ENCODE measurements at places on chromosomes 13 and 19.

DNA sequence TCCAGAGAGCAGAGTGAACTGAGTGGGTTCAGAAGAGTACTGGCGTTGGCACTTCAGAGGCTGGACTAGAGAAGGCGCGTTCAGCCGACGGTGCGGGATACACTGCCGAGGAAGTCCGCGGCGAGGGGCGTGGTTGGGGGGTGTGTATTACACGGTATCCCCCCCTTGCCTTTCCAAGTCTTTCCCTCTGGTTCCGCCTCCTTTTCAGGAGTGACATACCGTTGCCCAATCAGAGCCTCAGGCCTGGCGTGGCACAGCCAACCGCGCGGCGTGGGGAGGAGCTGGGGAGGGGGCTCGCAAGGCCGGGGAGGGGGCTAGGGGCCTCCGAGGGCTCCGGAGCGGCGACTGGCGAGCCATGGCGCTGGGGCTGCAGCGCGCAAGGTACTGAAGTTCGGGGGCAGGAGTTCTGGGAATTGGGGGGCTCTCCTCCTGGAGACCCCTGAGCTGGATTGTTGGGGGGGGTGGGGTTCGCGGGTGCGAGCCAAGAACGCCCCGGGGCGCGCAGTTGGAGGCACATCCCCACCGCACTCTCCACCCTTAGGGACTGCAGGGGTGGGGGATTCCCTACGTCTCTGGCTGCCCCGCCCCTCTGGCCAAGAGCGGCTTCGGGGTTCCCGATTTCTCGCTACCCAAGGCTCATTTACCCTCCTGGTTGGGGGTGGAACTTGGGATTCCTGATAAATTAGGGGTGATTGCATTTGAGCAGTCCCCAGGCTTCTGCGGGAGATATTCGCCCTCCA is at the start of gene HIF3A:
Gene HIF3A (plus strand): TSS at position 321 of the 740 bp plus-strand sequence. CDS start 35 bp downstream, at position 356.
- DNase-seq = no peak

- peak; percentile 73 for DNase-seq
These were observed 1.4 kb downstream of the ANKRD10 start for GRCh38 chr13:110913322-110914080.

DNA sequence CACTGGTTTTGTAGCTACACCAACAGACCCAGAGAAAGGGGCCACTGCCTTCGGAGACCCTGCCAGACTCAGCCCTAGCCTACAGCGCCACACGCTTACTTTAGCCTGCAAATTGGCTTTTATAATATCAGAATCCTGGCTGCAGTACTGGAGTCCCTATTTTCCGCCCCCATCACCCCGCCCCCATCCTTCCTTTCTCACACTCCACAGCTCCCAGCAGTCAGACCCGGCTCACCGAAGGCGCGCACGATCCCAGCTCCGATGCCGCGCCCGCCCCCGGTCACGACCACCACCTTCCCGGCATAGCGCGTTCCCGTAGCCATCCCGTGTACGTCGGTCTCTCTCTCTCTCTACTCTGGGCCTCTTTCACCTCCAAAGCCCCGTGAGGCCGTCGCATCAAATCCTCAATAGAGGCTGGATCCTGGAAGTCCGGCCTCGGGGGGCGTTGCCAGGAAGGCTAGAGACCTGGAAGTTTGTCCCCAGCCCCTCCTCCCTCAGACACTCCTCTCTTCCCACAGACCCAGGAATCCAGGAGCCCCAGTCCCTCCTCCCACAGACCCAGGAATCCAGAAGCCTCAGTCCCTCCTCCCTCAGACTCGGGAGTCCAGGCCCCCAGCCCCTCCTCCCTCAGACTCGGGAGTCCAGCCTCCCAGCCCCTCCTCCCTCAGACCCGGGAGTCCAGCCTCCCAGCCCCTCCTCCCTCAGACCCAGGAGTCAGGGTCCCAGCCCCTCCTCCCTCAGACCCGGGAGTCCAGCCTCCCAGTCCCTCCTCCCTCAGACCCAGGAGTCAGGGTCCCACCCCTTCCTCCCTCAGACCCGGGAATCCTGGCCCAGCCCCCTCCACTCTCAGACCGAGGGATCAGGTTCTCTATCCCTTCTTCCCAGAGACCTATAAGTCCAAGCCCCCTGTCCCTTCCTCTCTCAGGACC is at the start of gene HSD17B14:
Gene HSD17B14 (minus strand): TSS at position 403 of the 929 bp plus-strand sequence. CDS start 80 bp downstream, at position 323.
- DNase-seq = no peak

- no peak for DNase-seq
These were observed 630.9 kb upstream of the PCDH20 start for GRCh38 chr13:62046512-62046911.

DNA sequence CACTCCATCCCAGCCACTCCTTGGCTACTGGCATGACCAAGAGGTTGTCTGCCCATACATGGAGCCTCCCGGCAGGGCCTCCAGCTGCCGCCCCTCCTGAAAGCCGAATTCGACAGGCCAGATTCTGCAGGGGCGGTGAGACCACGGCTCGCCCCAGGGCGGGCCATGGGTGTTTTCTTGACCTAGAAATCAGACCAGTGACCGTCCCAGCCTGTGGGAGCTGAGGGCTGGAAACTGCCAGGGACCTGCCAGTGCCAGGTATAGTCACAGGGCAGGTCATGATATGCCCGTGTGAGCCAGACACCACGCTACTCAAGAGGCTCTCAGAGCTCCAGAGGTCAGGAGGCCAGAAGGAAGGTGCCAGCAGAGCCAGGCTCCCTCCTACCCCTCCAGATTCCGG is 16.8 kb downstream of the DAPK3 start:
- no peak for DNase-seq

- DNase-seq = no peak
These were observed 17.1 kb downstream of the CLN5 start for GRCh38 chr13:77009011-77009410.

DNA sequence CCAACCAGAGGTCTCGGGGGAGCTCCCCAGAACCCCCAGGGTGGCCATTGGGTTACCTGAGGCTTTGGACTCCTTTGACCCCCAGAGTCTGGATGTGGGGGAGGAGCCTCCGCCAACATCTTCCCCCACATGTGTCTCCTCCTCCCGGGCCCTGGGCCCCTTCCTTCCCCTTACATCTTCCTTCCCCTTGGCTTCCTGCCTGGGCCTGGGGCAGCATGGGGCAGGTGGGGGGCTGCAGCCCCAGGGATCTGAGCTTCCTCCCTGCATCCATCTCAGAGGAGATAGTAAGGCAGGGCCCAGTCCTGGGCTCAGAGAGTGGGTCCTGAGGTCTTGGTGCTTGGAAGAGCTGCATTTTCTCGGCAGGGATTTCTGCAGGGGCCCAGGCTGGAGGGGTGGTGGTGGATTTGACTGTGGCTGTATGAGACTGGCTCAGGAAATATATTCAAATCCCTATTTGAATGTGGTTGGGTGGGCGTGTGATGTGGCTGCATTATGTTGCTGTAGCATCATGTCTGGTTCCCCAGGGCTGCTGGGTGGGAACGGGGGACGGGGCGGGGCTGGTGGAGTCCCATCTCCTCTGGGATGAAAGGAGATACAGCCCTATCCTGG is 919 bp downstream of the VAV1 start:
- peak; percentile 86 for DNase-seq

DNA sequence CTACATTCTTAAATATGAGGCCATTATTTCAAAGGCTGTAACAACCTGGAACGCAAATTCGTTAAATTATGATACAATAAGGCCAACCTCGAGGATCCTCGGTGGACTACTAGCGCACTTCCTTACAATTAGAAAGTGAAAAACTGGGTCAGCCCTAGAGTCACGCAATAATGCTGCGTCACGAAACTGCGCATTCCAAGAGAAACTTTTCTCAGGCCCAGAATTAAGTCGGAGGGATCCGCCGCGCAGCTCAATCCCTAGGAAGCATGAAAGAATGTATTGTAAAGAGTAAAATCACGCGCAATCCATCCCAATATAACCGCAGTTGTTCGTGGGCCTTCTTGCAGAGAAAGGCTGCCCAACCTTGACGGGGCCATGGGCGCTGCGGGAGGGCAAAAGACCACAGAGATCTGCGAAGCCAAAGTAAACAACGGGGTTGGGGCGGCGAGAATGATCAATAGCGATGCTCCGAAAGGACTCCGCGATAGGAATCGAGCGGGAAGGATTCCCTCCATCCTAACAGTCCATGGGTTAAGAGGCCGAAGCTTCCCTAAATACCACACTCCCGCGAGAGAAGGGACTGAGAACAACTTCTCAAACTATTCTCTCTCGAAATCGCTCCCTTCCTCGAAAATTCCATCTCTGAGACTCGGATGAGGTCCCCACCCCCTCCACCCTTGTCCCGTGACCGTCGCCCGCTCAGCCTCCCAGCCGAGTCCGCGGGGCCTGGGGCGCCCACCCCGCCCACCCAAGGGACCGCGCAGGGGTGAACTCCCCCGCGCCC is 564 bp downstream of the SPART start:
- DNase-seq = peak; percentile 81

DNA sequence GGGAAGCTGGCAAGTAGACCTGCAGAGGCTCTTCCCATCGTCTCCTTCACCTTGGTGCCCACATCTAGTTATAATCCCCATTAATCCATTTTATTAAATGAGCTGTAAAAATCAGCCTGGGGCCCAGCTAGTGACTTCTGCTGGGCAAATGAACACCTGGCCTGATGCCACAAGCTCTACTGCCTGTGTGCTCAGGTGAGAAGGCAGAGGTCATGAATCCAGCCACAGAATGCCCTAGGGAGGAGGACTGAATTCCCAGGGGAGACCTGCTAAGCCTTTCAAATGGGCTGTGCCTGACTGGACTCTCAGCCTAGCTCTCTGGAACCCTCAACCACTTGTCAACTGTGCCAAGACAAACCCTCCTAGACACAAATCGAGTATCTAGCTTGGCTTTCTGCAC is 74.0 kb downstream of the PDS5B start:
- DNase-seq = no peak

DNA sequence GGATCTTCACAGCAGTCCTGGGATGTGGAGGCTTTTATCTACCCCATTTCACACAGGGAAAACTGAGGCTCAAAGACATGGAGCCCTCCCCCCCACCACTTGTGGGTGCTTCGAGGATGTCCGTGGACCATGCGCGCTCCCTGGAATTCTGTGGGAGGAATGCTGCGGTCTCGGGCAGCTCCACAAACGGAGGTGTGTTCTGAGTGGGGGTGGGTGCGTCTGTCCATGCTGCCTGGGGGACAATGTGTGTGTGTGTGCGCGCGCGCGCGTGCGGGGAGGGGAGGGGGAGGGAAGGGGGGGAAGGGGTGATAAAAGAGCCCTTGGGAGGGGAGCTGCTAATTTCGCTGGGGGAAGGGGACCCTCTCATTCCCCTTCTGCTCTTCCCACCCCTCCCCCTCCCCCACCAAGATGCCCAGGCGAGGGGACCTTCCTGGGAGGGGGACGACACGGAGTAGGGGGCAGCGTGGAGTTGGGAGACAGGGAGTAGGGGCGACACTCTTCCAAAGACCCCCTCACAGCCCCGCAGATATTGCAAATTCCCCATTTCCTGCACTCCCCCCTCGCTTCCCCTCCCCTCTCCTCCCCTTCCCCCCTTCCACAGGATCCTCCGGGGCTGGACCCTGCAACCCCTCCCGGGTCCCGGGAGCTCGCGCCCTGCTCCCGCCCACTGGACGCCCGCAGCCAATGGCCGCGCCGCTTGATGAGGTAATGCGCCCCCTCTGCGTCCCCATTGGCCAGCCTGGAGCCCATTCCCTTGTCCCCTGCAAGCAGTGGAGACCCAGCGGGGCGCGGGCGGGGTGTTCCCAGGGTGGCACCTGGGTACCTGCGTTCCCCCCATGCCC is 18.9 kb upstream of the ZNRF4 start:
- DNase-seq = no peak

- no peak for DNase-seq
These were observed 17.4 kb upstream of the ATP8A2 start for GRCh38 chr13:25354377-25354776.

DNA sequence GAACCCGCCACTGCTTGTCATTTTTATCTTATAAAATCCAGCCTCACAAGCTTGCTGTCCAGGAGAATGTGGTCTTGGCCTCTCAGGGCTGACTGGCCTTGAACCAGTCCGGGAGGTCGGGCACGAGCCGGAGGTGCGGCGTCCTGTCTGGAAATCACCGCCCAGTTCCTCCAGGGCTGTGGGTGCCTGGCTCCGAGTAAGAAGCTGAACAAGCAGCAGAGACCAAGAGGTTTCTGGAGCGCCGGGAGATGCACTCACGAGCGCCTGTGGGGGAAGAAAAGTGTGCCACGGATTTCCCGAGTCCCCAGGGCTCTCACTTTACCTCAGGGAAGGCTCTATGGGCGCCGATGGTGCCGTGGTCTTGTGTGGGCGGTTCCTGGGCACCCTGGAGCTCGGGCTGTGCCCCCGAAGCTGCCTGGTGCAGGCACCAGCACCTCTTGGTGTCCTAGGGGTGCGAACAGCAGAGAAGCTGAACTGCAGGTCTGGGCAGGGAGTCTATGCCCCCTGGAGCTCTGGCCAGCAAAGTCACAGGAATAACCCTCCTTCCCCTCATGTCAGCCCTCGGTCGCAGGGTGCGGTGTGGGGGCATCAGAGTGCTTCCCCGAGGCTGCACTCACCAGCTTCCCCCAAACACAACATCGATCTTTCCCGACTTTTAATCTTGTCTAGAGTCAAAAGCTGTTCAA is 50.0 kb downstream of the GAS6 start:
- DNase-seq = no peak

DNA sequence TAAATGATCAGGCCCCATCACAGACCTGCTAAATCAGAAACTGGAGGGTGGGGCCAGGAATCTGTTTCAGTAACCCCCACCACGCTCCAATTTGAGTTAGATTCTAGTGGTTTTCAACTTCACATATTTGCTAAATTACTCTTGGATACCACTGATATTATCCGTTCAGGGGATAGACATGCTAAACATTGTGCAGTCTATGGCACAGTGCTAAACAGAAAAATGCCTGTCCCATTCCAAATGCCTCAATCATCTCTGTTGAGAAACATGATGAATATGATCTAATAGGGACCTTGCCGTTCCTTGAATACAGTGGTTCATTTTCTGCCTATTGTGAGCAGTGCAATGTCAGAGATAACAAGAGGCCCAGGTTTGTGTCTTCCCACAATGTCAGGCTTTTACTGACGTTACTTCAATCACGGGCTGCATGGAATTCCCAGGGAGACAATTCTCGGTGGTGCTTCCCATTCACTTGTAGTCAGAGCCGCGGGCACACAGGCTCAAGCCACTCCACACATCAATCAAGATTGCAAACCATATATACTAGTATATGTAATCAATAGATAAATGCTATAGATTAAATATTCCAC is 52.7 kb downstream of the MYO16 start:
- DNase-seq = no peak

GRCh38 chr19:821231-821824 is 427 bp downstream of the PLPPR3 start:
- DNase-seq = no peak

GRCh38 chr13:73607489-73608156 is 526.6 kb downstream of the KLF12 start:
- no peak for DNase-seq

DNA sequence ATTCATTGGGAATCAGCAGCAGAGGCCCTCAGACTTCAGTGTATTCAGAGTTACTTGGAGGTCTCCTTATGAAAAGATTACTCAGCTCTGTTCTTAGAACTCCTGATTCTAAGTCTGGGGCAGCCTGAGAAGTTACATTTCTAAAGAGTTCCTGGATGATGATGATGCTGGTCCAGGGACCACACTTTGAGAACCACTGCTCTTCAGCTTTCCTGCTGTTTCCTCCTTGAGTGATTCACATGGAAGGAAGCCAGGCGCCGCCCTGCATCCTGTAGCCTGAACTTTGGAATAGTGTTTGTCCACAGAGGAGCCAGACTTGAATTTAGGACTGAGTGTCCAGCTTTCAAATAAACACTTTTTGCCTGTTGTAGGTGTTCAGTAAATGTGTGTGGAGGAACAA is 2.9 kb downstream of the CEBPG start:
- no peak for DNase-seq

All from activated CD4-positive, alpha-beta T cell treated with anti-CD3 and anti-CD28 coated beads, Interleukin-2, amount 10 ng/mL, durations not matched to agents 24 days and 14 days (primary cell).